ENCODE measurements at places on chromosomes 7 and 10.

GRCh38 chr10:27779462-27780015 lies 33.9 kb upstream of the MKX start:
- no peak for DNase-seq

GRCh38 chr7:100465702-100466311 lies 1.7 kb upstream of the SPACDR start:
- DNase-seq = peak; percentile 88

DNA sequence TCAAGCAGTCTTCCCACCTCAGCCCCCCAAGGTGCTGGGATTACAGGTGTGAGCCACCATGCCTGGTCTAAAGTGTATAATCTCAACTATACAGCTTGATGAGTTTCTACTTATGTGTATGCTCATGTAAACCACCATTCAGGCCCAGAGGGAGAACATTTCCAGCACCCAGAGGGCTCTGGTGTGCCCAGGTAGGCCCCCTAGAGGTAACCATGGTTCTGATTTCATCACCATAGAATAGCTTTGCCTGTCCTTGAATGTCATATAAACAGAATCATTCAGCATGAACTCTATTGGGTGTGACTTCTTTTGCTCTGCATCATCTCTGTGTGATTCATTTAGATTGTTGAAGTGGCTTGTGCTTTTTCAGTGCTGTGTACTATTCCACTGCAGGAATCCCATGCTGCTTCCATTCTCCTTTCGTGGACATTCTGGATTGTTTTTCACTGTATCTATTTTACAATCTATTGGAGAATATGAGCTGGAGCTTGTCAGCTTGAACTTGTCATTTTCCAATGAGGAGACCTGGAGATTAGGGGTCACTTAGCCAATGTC lies 35.2 kb downstream of the COL26A1 start:
- peak; percentile 39 for DNase-seq

- DNase-seq = no peak
Observed at GRCh38 chr10:110804376-110804775, 67.4 kb upstream of the PDCD4 start.

DNA sequence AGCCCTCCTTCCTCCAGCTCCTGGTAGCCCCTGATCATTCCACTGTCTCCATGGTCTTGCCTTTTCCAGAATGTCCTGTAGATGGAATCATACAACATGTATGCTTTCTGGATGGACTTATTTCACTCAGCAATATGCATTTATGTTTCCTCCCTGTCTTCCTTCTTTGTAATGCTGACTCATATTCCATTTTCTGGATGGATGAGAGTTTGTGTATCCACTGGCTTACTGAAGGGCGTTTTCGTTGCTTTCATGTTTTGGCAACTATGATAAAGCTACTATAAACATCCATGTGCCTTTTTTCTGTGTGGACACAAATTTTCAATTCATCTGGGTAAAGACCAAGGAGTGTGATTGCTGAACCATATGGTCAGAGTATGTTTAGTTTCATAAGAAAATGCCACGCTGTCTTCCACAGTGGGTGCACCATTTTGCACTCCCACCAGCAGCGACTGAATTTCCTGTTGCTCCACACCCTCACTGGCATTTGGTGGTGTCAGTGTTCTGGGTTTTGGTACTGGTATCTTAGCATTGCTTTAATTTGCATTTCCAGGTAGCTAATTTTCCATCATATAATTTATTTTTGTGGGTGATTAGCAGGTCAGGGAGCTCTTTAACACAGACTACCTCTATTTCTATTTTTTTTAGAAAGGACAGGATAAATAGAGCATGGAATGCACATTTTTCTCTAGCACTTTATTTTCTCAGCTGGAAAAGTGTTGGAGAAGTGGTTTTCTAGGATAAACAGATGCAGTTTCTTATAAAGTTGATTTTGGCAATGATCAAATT lies 252.2 kb downstream of the WDR37 start:
- peak; percentile 0 for DNase-seq

DNA sequence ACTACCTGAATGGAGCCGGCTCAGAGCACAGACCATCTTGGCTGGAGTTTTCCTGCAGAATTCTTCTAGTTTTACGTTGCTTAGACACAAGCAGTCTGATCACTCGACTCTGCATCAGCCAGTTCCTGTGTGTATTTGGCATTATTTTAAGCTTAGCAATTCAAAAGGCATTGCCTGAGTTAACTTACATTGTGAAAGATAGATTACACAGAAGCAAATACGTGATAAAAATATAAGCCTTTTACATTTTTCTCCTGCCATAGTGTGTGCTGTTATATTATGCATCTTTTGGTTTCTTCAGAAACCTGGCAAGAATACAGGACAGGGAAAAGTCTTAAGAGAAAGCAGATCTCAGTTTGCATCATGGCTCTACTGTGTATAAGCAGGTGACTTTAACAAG lies 98.1 kb downstream of the LRRC4 start:
- DNase-seq = no peak
